NCI-H524 (cell line): ENCODE measurements at places on chromosomes 12 and 14.

DNA sequence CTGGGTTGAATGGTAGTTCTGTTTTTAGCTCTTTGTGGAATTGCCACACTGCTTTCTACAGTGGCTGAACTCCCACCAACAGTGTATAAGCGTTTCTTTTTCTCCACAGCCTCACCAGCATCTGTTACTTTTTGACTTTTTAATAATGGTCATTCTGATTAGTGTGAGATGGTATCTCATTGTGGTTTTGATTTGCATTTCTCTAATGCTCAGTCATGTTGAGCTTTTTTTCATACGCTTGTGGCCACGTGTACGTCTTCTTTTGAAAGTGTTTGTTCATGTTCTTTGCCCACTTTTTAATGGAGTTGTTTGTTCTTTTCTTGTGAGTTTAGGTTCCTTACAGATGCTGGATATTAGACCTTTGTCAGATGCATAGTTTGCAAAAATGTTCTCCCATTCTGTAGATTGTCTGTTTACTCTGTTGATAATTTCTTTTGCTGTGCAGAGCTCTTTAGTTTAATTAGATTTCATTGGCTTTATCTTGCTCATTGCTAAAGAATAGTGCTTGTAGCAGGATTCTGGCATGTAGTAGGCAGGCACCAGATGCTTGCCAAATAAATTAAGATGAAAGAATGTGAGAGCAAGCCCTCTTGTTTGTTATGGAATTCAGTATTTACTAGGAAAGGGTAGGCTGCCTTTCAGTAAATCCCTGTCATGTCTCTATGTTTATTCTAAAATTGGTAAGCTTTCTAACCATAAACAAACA is 86.8 kb downstream of the PDE3A start:
- DNase-seq, result no peak

GRCh38 chr14:84181072-84181471 is 1348.9 kb upstream of the FLRT2 start:
- no peak for DNase-seq

DNA sequence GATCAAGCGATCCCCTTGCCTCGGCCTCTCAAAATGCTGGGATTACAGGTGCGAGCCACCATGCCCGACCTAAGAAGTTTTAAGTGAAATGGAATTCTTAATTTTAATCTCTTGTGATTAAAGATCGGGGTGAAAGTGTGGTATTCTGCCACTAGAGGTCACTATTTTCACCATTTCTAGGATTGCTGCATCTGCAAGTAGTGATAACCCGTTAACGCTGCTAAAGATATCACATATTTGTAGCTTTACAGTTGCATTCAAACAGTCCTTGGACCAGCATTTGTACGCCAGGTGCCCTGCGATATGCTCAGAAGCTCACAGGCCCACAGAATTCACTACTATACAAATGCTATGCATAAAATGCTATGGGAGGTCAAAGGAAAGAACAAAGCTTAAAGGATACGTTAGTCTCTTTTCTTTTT is 19.3 kb downstream of the CCDC62 start:
- DNase-seq, result peak; percentile 53

- DNase-seq, result no peak
Measured at GRCh38 chr12:109740694-109741245, 27.1 kb downstream of the FAM222A start.

- DNase-seq, result no peak
Measured at GRCh38 chr12:120839503-120839902, 64.7 kb downstream of the SPPL3 start.

- DNase-seq, result peak; percentile 88
Measured at GRCh38 chr12:49476091-49476490, 62.7 kb upstream of the KCNH3 start.

DNA sequence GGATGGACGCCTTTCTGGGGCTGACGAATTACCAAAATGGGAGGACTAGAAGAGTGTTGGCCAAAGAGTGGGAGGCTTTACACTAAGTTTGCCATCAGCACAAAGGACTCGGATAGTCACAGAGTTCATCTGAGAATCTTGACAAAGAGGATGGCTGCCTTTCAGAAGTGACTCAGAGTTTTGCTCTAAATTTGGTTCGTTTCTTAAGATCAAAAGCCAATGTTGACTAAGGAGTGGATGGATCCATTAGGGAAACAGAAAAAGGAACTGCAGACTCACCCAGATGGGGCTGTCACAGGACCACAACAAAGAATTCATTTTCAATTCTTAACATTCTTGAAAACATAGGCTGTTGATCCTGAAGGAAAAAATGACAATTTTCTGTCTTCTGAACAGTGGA is 81.3 kb upstream of the DUSP6 start:
- no peak for DNase-seq

GRCh38 chr12:53766881-53767280 is 15.1 kb upstream of the CISTR start:
- no peak for DNase-seq

DNA sequence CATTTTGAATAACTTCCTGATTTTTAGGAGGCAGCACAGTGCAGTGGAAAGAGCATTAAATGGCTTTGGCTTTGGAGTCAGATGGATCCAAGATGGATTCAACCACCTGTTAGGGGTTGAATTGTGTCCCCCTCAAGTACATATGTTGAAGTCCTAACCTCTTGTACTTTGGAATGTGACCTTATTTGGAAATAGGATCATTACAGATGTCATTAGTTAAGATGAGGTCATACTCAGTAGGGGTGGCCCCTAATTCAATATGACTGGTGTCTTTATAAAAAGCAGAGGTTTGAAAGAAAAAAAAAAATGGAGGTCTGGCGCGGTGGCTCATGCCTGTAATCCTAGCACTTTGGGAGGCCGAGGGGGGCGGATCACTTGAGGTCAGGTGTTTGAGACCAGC is 18.8 kb downstream of the ATP5MC2 start:
- no peak for DNase-seq

DNA sequence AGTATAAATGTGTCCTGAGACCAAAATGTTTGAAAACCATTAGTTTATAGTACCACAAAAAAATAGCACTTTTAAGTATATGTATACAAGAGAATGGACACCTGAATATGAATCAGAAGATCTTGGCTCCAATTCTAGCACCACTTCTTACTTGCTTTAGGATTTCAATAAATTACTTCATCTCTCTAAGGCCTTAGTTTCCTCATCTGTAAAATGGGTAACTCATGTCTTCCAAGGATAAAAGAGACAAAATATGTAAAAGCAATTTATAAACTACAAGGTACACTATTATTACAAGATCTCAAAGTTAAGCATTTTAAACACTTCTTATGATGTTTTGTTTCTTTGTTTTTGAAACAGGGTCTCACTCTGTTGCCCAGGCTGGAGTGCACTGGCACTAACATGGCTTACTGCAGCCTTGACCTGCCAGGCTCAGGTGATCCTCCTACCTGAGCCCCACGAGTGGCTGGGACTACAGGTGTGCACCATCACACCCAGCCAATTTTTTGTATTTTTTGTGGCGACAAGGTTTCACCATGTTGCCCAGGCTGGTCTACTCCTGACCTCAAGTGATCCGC is 9.4 kb downstream of the DUSP16 start:
- no peak for DNase-seq

GRCh38 chr12:124739953-124740561 is 123.6 kb downstream of the SCARB1 start:
- DNase-seq, result no peak

- DNase-seq, result peak; percentile 51
Measured at GRCh38 chr12:108729612-108730364, 1.5 kb downstream of the CORO1C start.

DNA sequence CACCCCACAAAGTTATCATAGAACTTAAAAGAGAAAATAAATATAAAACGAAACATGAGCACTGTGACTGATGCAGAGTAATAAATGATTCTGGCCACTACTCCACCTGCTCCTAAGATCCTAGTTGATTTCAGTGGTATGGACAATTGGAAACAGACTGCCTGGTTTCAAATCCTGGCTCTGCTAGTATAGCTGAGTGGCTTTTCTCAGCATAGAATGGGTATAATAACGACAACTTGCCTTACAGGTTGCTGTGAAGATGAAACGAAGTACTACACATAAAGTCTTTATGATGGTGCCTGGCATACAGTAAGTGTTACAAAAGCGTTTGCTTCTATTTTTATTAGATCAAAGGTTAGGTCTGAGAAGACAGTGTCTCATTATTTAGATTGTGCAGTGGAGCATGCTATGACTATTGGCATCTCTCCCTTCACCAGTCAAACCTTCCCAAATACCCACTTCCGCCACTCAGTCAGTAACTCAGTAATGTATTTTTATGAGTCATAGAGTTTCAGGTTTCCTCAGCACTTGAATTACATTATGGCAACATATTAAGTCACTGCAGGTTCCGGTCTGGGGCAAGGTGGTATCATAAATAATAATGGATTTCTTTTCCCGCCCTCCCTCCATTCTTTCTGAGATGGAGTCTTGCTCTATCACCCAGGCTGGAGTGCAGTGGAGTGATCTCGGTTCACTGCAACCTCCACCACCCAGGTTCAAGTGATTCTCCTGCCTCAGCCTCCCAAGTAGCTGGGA is 29.7 kb upstream of the NR2C1 start:
- peak; percentile 52 for DNase-seq

GRCh38 chr12:22333713-22334409 is 646 bp downstream of the ST8SIA1 start:
- no peak for DNase-seq

GRCh38 chr12:24743941-24744793 is 204.7 kb downstream of the BCAT1 start:
- DNase-seq, result no peak
